A549 treated with Mapracorat at 1 μM for 4 hours (cell line): ENCODE measurements at places on chromosomes 5 and 9. TPM values are rescaled to one million over a fixed set of nuclear protein-coding genes. Genes with fewer than 3 reads are reported as not detected.

OR1B1 gene
- total RNA-seq, result not detected in 5 replicates

SAXO1 gene
- not detected in 5 replicates for total RNA-seq

UGT3A1 gene
- not detected in 5 replicates for total RNA-seq

TBC1D9B gene
- total RNA-seq, result 51.7 to 70.2 TPM (median 63.9 TPM) in 5 replicates

CTNNA1 gene
- total RNA-seq, result 183 to 197 TPM (median 193 TPM) in 5 replicates

PDLIM7 gene
- 76.0 to 92.7 TPM (median 83.9 TPM) in 5 replicates for total RNA-seq

OLFM1 gene
- total RNA-seq, result 8.5 to 10.7 TPM (median 10.2 TPM) in 5 replicates

PRR7 gene
- total RNA-seq, result 14.7 to 37.7 TPM (median 32.5 TPM) in 5 replicates

FAM120AOS gene
- 44.6 to 50.5 TPM (median 48.5 TPM) in 5 replicates for total RNA-seq

NXNL2 gene
- total RNA-seq, result 0.66 to 1.0 TPM (median 0.87 TPM) in 5 replicates

NUTM2F gene
- 0.06 to 0.07 TPM in 2 of 5 replicates, not detected in the others for total RNA-seq

STPG3 gene
- not detected in 5 replicates for total RNA-seq
